NCI-H1092 (cell line): ENCODE measurements at places on chromosomes 16 and 17.

DNA sequence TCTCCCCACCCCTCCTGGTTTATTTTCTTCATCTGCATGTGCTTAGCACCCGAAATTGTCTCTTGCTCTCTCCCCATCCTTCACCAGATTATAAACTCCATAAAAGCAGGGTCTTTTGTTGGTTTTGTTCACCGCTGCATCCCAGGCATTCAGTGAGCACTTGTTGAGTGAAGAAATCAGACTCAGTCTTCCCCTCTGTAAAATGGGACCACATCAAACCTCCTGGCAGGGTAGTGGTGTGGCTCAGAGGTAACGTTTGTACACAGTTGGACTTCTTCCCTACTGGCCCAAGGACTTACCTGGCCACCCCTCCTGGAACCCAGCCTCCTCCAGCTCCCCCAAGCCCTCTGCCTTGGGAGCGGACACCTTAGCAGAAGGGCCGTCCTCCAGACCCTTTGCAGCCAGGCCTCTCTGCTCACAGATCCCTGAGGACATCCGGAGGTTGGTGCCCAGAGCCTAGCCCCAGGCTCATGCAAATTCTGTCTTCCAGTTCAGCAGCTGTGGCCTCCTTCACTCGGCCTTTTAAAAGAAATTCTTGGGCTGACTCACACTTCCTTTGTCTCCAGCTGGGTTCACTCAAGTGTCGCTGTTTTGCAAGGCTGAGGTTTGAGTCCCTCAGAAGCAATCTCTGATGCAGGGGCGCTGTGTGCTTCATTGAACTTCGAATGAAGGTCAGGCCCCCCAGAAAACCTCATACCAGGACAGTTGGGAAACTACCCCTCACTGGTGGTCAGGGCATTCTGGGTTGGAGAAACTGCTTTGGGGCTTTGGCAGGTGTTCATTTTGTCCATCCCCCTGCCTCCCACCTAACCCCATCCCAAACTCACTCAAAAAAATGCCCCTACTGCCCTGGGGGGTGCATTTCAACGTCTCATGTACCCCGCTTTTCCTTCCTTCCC, 16.8 kb upstream of the RMI2 start:
- DNase-seq: no peak

GRCh38 chr17:76905036-76905435, 36.8 kb downstream of the MGAT5B start:
- no peak for DNase-seq

- DNase-seq: no peak
Measured at GRCh38 chr17:68892658-68893057, 62.5 kb downstream of the ABCA8 start.

DNA sequence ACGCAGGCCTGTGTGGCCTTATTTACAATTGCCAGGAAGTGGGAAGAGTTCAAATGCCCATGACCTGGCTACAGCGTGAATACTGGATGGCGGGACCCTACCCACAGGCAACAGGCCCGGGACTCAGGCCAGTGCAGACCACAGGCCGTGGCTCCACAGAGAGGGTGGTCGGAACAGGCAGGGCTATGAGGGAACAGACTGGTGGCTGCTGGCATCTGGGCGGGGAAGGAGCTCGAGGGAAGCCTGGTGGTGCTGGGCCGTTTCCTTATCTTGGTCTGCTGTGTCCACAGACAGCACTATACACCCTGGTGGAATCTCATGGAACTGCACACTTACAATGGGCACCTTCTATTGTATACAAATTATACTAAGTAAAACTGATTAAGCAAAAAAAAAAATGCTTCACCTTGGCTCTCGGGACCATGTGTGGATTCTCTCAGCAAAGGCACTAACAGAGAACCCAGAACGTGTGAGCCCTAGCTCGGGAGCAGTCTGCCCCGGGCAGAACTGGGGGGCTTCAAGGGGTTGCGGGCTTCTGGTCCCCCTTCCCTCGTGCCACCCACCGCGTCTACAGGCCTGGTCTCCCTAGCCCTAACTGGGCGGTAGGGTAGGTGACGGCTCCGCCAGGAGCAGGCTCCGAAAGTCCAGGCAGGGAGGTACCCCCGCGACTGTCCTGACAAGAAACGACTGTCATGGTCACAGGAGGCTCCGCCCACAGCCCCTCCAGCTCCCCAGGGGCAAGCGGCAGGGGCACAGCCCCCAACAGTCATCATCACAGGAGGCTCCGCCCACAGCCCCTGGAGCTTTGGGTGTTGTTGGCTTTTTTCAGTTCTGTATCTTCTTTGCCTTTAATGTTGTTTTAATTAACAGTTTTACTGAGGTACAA, 21.8 kb downstream of the CEP131 start:
- no peak for DNase-seq

DNA sequence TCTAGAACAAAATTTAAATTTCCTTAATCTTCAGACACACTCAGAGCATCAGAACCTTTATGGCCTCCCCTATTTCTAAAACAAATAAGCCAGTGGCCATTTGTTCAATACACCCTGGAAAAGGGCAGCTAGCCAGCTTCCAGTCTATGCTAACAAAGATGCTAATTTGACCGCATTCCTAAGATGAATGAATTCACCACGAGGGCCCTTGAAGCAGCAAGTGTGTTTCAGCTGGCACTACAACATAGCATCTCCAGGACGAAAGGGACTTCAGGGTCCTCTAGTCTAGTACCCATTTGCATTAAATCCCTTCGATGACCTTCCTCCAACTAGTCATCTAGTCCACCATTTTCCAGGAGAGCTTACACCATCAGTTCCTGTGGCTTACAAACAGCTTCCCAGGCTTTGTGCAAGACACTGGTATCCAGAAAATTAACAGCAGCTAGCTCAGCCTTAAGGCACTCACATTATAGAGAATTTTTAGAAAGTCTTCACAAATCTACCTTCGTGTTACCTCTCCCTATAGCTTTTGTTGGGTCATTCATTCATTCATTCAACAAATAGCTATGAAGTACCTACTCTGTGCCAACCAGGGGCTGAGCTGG, 10.9 kb downstream of the KRT37 start:
- no peak for DNase-seq

GRCh38 chr17:60863892-60864707, 186.4 kb downstream of the BCAS3 start:
- no peak for DNase-seq

- no peak for DNase-seq
Measured at GRCh38 chr17:66663041-66663606, 171.8 kb upstream of the CACNG5 start.

GRCh38 chr16:67526149-67526791, 2.4 kb upstream of the RIPOR1 start:
- no peak for DNase-seq

DNA sequence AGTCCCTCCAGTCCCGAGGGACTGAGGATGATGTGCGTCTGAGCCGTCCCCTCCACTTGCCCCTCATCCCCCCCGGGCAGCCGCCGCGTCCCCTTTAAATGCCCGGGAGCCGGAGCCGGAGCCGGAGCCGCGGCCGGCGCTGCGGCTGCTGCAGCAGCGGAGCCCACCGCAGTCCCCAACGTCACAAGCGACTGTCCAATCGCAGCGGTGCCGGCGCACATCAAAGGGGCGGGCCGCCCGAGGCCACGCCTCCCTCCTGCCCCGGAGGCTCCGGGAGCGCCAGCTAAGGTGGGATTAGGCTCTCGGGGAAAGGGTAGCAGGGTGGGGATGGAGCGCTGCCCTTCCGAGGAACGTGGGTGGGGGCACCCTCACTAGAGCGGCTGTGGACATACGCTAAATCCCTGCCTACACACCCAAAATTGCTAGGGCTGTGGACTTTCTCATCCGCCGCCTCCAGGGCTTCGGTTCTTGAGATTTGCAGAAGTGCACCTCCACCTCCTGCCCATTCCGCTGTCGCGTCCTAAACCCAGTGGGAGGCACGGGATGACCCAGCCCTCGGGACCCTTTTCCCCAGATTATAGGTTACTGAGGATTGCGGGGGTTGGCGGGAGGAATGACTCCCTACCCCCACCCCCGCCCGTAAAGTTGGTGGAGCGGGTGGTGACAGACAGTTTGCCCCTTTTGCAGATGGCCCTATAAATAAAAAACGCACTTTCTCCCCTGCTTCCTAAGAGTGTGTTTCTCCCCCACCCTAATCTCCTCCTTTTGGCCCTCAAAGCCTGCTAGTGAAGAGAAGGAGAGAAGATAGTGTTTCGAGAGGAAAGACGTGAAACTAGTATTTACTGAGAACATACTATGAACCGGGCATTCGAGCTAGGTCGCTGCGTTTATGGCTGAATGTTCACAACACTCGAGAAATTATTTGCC, at the start of gene PHOSPHO1:
Gene PHOSPHO1 (minus strand): TSS at position 152 of the 927 bp plus-strand sequence. CDS start 4,096 bp downstream, outside the sequence.
- DNase-seq: peak; percentile 69

GRCh38 chr16:68539711-68540239, 684 bp downstream of the ZFP90 start:
- DNase-seq: no peak

DNA sequence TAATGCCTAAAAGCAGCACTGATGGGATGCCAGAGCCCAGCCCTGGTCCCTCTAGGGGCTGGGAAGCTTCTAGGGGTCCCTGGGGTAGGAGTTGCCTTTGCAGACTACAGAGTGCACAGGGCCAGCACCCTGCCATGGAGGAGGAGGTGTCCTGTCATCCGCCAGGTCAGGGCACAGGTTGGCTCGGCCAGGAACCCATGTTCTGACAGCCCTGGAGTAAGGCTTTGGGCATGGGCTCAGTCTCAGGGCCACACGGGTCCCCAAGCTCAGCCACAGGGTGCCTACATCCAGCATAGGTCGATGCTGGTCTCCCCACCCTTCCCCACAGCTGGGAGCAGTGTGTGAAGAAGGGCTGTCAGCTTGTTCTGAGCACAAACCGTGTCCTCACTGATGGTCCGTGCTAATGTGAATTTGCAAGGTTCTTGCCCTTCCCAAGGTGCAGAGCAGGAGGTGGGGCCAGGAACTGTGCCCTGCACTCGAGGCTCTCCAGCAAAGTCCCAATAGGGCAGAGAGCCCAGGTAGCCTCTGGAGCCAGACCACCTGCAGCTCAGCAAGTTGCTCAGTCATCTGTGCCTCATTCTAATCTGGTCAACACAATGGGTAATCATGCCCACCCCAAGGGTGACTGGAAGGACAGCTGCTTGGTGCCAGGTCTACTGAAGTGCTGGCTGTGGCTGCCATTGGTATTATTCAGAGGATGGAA, 72.8 kb downstream of the AMFR start:
- DNase-seq: no peak

GRCh38 chr16:15885560-15886001, 2.8 kb downstream of the CEP20 start:
- no peak for DNase-seq

DNA sequence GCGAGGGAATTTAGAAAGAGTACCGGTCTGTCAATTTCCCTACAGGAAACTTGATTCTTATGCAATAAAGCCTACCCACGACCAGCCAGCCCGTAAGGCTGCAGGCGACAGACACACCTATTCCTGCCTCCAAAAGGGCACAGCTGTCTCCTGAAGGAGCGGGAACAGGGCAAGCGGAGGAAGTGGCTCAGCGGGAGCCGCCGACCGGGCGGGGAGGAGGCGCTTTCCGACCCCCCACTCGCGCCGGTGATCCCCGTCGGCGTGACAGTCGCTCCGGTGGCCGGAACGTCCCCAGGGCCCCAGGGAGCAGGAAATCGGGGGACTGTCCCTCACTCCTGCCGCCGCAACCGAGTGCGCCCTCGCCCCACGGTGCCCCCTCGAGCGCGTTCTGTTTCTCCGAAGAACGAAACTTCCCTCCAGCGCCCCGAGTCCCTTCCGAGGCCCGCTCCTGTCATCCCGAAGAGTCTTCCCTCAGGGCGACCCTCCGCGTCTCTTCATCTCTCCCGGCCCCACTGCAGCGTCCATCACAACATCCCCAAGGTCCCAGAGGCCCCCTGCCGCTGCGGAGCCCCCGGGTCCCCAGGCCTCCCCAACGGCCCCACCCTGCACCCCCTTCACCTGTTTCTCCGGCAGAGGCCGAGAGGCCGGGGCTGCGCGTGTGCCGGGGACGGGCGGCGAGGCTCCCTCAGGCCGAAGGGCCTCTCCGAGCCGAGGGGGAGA, 421 bp downstream of the STAT3 start:
- DNase-seq: peak; percentile 45

DNA sequence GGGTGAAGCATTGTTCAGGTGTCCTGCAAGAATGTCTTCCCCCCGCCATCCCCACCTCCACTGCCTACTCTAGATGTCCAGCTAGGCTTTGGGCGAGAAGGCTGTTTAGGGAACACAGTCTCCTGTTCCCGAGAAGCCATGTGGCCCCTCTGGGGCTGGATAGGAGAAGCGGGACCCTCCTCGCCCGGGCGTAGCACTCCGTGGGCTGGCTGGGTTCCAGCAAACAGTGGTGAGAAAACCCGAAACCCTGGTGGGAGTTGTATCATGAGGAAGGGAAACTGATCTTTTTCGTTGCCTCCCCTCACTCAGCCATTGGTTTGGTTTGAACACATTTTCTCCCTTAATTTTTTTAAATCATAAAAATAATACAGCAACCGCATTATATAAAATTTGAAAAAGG, 56.6 kb downstream of the IRF8 start:
- DNase-seq: no peak

DNA sequence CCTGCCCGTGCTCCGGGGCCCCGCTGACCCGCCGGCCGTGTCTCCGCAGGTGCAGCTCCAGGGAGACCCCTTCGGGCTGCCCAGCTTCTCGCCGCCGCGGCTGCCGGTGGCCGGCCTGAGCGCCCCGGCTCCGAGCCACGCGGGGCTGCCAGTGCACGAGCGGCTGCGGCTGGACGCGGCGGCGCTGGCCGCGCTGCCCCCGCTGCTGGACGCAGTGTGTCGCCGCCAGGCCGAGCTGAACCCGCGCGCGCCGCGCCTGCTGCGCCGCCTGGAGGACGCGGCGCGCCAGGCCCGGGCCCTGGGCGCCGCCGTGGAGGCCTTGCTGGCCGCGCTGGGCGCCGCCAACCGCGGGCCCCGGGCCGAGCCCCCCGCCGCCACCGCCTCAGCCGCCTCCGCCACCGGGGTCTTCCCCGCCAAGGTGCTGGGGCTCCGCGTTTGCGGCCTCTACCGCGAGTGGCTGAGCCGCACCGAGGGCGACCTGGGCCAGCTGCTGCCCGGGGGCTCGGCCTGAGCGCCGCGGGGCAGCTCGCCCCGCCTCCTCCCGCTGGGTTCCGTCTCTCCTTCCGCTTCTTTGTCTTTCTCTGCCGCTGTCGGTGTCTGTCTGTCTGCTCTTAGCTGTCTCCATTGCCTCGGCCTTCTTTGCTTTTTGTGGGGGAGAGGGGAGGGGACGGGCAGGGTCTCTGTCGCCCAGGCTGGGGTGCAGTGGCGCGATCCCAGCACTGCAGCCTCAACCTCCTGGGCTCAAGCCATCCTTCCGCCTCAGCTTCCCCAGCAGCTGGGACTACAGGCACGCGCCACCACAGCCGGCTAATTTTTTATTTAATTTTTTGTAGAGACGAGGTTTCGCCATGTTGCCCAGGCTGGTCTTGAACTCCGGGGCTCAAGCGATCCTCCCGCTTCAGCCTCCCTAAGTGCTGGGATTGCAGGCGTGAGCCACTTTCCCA, 5.9 kb downstream of the CTF1 start:
- peak; percentile 48 for DNase-seq

GRCh38 chr16:85777583-85778310, 21.6 kb downstream of the EMC8 start:
- no peak for DNase-seq

- DNase-seq: no peak
Measured at GRCh38 chr16:67549936-67550335, 12.4 kb upstream of the CTCF start.

GRCh38 chr16:69373019-69373418, 12.8 kb downstream of the TERF2 start:
- no peak for DNase-seq
